ENCODE measurements at places on chromosomes 3 and 15.

GRCh38 chr3:29279286-29279685, 1.6 kb upstream of the RBMS3 start:
- no peak for DNase-seq

DNA sequence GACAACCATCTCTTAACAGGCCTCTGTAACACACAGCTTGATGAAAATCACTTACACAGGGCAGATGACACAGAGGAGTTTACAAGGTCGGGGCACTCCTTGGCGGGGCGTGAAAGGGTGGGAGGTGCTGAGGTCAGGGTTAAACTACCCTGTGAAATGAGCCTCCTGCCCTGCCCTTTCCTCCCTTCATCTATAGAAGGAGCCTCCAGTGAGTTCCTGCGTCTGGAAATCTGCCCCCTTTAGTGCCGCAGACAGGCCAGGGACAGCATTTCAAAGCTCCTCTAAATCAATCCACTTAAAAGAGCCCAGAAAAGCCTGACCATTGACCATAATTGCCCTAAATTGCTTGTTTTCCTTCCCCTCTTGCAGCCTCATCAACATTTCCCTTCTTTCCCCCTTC, 1.9 kb downstream of the ROBO1 start:
- DNase-seq, result no peak

GRCh38 chr15:39429898-39430357, 151.0 kb upstream of the THBS1 start:
- no peak for DNase-seq

DNA sequence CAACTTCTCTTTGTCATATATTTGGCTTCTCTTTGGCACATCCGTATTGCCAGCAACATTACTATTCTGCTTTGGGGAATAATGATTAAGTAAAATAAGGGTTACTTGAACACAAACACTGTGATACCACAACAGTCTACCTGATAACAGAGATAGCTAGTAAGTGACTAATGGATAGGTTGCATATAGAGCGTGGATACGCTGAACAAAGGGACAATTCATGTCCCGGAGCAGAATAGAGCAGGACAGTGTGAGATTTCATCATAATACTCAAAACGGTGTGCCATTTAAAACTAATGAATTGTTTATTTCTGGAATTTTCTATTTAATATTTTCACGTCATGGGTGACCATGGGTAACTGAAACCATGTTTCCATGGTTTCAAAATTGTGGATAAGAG, 54.1 kb downstream of the SCN5A start:
- no peak for DNase-seq

GRCh38 chr3:123818324-123818920, 65.7 kb downstream of the MYLK start:
- no peak for DNase-seq

DNA sequence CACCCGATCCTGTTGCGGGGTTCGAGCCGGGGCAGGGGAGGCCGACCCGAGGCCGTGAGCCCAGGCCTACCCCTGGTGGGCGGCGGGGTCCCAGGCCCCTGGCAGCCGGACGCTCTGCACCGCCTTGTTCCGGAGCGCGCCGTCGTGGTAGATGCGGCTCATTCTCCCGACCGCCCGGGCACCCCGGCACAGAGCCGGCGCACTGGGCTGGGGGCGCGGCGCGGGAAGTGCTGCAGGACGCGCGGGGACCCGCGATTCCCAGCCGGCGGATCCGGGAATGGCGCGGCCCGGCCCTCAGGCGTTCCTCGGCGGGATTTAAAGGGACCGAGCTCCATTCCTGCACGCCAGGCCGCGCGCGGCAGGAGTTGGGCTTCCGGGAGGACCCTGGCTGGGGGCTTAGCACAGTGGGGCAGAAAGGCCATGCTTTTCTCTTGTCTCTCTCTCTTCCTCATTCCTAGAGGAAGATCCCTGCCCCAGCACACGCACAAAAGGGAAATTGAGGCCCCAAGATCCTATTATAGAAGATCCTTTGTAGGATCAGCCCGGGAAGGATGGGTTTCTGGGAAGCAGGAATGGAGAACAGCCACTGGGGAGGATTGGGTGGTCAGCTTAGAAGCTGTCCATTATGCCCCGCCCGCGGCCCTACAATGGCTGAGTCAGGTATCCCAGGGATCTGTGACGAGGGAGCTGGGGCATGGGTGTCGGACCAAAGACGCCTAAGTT, at the start of gene ARPIN:
ARPIN (minus strand) TSS at position 279 of the 723 bp plus-strand sequence; CDS start at position 162, 117 bp downstream.
- DNase-seq, result no peak

GRCh38 chr15:60701261-60702019, 222.5 kb upstream of the ICE2 start:
- DNase-seq, result no peak

DNA sequence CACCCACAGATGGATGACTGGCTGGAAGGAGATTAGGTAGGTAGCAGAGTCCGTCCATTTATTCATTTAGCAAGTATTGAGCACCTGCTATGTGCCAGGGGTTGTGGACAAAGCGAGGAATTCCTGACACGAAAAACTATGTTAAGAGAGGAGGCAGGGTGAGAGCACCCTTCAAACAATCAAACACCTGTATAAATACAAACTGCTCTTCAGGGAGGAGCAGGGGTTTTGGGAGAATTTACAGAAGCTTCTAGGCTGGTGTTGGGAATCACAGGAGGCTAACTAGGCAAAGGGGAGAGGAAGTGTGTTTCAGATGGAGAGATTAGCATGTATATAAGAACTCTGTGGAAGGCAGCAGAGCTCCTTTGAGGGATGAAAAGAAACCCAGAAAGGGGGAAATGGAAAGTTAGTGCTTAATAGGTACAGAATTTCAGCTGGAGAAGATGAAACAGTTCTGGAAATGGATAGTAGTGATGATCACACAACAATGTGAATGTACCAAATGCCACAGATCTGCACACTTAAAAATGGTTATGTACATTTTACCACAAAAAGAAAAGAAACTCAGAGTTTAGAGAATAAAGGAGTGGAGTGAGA, 805 bp upstream of the SEC22C start:
- DNase-seq, result no peak

- no peak for DNase-seq
Measured at GRCh38 chr3:190192087-190192486, 71.4 kb upstream of the P3H2 start.

- DNase-seq, result no peak
Measured at GRCh38 chr3:127839099-127839498, 16.8 kb upstream of the MGLL start.

GRCh38 chr15:76337059-76337695, 604 bp downstream of the ISL2 start:
- no peak for DNase-seq

DNA sequence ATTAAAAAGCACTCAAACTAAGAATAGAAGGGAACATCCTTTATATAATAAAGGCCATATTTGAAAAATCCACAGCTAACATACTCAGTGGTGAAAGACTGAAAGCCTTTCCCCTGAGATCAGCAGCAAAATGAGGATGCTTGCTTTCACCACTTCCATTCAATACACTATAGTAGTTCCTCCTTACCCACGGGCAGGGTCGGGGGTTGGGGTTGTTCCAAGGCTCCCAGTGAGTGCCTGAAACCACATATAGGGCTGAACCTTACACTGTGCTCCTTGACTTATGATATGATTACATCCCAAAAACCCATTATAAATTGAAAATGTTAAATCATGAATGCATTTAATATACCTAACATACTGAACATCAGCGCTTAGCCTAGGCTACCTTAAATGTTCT, 37.7 kb downstream of the ALDH1L1 start:
- DNase-seq, result no peak

- no peak for DNase-seq
Measured at GRCh38 chr3:147574621-147575020, 165.5 kb downstream of the ZIC1 start.

DNA sequence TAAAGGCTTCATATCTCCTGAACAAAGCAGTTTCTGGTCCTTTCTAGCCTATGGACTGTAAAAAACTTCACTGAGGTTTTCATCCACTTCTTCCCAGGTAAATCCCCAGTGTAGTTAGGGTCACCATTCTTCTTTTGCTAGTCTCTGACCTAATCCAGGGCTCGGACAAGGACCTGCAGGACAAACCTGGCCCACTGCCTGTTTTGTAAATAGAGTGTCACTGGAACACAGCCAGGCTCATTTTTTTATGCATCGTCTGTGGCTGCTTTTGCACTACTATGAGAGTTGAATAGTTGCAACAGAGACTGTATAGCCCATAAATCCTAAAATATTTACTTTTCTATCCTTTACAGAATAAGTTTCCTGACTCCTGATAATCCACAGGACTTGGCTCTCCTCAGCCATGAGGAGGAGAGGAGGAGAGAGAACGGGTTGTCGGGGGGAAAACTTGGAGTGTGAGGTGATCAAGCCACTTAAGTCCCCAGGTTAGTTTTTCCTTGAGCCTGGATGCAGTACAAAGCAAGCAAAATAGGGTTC, 29.0 kb downstream of the CCR3 start:
- no peak for DNase-seq

Data from AG04449 (cell line).